Endothelial cell of umbilical vein (primary cell): ENCODE measurements at places on chromosomes 4 and X. TPM values are rescaled to one million over a fixed set of nuclear protein-coding genes. Genes with fewer than 3 reads are reported as not detected.

GRCh38 chrX:19772822-19773628, 114.4 kb downstream of the SH3KBP1 start:
- DNase-seq: peak; percentile 4

DNA sequence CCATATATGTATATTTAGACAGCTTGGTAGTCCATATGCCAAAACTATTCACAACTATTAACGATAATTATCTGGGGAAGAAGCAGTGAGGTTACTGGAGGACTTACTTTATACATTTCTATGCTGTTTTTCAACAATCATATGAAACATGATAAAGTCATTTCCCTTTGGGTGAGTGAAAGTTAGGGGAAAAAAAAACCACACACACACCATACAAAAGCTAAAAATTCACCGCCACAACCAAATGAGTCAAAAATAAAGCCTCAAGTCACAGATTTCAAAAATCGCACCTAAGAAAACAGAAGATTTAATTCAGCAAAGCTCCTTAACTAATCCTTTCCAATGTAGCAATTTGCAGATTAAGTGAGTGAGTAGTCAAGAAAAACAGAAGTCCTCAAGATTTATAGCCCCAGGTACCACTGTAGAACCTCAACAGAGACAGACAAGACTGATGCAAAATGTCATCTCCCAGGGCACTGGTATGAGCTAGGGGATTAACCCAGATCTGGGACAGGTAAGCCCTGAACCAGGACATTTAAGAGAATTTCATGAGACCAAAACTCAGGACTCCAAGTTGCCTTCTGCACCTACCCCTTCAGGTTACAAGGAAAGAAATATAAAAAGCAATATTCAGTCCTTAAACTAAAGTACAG, 35.1 kb downstream of the SYTL4 start:
- no peak for DNase-seq

DNA sequence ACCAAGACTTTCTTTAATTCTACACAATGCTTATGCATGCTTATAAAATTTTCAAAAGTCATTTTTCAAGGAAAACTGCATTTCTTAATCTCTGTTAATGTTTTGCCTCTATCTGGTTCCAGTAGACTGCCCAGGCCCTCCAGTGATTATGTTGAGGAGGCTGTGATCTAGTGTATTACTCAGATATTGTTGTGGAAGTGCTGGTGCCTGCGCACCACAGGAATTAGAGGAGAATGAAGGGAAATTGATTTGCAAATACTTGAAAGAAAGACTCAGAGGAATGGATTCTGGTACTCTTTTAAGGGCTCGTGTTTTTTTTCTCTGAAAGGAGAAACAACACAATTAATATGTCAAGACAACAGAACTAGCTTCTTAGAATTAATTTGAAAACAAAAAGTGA, 1015.1 kb downstream of the RPA4 start:
- peak; percentile 31 for DNase-seq

DNA sequence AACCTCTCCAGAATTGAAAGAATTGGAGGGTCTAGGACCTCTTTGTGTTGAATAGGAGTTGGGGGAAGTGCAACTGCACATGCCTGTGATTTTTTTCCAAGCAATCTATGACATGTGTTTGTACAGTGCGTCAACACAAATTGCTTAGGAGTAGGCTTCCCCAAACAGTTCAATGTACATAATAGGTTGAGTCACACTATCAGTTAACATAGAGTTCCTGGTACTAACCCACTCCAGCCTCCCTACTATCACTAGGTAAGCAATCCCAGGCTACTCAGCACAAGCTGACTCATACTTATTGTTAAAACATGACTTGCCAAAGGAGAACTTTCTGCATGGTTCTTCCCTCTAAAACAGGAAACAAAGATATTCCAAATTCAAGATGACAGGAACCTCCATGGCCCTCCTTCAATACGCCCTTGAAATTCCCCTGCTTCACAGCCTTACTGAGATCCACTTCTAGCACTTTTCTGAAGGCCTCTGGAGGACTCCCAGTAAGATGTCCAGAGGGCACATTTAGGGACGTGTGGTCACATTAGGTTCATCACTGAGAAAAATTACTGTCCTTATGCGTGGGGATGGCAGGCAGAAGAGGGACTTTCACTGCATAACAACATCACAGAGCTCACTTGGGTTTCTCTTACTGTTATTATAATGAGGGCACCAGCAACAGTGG, 8.4 kb upstream of the VSIG1 start:
- DNase-seq: peak; percentile 88

DNA sequence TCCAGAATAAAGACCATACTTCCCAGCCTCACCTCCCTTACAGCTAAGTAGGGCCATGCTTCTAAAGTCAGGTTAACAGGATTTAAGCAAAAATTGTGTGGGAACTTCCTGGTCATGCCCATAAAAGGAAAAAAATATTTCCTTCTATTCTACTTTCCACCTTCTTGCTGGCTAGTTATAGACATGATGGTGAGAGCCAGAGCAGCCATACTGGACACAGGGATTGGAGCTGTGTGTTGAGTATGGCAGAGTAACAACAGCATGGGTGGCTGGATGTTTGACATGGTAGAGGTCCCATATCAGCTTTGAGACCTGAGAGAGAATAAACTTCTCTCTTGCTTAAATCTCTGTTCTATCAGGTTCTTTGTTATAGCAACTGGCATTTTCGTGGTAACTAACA, 15.1 kb upstream of the CBR4 start:
- DNase-seq: no peak

- DNase-seq: no peak
These were observed 1720.2 kb downstream of the PCDH7 start for GRCh38 chr4:32440391-32440790.

- DNase-seq: peak; percentile 56
These were observed 7.0 kb upstream of the TXK start for GRCh38 chr4:48141048-48141447.

- no peak for DNase-seq
These were observed 249.1 kb upstream of the FAM47A start for GRCh38 chrX:34381241-34381640.

DNA sequence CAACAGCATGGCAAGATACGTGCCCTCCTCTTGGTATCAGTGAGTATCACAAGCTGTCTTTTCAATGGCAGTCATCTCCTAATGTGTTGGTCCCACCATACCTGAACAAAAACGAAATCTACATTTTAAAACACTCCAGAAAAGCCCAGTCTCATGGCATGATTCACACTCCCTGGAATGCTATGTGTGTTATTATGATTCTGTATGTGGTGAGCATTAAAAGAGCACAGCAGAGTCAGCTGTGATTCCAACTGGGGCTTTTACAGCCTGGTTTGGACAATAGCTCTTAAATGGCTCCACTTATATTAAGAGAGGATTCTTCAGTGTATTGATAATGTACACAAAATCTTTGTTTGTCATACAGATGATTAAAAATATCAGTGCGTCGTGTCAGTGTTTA, 274.1 kb upstream of the GK2 start:
- no peak for DNase-seq

DNA sequence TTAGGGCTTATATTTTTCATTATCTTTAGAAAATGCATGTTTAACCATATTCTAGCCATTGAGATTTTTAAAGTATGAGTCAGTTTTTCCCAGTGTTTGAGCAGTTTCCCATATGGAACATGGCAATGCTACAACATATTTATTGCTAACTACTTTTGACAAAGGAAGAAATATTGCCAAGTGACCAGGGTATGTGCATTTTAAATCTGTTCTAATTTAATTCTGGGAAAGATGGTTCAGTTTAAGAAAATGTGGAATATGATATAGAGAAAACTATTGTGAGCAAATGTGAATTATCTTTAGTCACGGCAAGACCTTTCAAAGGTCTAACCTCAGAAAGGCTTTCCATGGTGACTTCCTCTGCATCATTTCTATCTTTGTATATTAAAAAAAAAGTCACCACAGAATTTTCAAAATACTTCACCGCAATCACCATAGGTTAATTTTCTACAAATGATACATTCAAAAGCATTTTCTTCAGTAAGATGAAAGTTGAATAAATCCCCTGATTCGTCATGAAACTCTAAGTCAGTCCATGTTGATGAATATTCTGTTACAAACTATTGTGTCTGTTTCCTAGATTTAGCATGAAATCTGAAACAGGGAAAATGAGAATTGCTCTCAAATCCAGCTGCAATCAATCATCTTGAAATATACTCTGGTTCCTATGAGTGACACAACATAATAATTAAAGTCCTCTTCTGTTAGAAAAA, 2349.0 kb upstream of the TENM3 start:
- DNase-seq: no peak

GRCh38 chr4:3475041-3475712, 12.1 kb downstream of the DOK7 start:
- no peak for DNase-seq

DNA sequence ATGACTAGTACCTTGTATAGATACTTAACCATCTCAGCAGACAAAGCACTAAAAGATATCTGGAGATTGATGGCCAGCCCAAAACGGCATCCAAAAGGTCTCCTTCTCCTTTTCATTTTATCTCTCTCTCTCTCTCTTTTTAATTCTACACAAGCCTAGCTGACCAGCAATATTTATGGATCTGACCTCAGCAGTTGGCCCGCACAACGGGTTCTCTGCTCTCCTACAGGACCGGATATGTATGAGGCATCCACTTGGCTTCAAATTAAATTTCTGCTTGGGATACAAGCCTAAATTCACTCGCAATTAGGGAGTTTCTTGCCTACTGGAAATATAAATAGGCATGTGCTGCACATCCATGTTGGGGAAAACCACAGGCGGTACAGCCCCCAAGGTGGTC, 22.5 kb upstream of the CT55 start:
- no peak for DNase-seq

DNA sequence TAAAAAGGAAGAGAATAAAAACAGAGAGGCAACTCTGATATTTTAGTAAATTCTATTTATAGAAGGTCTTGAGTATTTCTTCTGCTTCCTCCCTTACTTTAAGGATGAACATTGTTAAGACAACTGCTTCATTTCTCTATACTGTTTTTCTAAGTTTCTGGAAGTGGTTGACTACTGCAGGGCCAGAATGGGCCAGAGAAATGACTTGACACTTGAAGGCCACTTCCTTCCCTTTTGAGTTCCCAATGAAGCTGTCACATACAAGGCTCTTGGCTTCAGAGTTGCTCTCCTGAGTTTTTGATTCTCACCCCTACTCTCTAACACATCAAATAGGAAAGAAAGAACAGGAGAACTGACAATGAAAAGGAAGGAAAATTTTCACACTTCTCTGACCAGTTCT, 37.6 kb downstream of the PKD2 start:
- DNase-seq: no peak

DNA sequence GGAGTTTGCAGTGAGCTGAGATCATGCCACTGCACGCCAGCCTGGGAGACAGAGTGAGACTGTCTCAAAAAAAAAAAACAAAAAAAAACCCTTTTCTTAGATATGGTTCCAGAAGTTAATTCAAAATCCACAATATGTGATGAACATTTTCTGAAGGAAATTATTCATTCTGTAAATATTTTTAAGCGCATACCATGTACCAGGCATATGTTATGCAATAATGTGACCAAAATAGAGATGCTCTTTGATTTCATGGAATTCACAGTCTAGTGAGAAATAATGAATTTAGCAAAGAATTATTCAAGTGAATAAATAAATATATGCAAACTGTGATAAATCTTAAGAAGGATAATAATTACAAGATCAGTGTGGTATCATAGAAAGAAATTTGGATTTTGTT, 174.7 kb downstream of the GC start:
- no peak for DNase-seq

DNA sequence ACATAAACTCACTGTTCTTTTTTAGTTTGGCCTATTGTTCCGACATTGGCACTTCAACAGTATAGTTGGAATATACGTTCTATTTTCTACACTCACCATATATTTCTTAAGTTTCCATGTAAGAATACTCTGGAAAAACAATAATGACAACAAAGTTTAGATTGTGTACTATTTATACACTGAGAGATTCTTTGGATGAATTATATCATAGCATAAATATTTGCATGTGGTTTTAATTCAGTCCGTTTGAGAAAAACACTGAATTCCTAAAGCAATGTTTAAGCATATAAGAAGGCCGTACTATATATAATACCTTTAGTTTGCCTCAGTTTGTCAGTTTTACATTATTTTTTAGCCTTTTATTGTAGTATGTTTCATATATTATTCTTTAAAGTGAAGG, 82.4 kb downstream of the RAP1GDS1 start:
- no peak for DNase-seq

DNA sequence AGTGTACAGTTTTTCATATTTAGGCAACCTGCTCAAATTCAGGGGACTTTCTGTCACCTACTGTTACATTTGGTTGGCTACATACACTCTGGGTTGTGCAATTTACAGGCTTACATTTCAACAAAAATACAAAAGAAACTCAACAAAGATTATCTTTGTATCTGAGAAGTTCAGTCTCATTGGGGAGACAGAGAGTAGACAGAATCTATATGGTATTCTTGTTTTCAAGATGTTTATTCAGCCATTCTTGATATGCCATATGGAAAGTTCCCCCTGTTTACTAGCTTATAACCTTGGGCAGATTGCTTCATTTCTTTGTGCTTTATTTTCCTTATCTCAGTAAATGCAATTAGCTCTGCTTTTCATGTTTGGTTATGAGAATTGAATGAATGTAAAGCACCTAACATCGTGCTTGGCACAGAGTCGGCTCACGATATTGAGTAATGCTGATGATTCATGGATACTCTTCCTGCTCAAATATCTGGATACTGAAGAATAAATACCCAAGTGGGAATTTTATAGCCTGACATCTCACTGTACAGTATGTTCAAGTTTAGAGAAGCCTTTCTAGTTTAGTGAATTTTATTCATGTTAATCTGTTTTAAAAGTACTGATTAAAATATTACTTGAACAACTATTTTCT, 96.5 kb upstream of the PACRGL start:
- DNase-seq: peak; percentile 86

GRCh38 chr4:58560736-58561135, 1450.6 kb upstream of the IGFBP7 start:
- no peak for DNase-seq

DNA sequence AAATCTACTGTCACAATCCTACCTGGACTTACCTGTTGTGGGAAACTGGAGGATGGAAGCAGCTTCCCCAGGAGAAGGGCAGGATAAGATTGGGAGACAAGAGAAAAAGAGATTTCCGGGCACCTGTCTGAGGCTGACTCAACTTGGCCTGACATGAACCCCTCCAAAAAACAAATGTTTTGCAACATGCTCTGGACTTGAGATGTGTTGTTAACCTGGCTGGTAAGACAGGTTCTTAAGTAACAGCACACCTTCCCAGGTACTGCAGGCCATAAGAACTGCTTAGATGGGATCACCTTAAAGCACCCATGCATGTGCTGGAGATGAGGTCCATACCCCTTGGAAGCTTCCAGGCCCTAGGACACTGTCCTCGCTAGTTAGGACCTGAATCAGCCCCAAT, 4.4 kb upstream of the SMIM43 start:
- DNase-seq: no peak

- no peak for DNase-seq
These were observed 5.8 kb downstream of the VMA21 start for GRCh38 chrX:151402719-151403390.

- no peak for DNase-seq
These were observed 45.1 kb upstream of the HSD17B10 start for GRCh38 chrX:53479301-53479700.

GRCh38 chrX:68498044-68498507, 775 bp upstream of the YIPF6 start:
- no peak for DNase-seq

Gene SYTL5
- polyA plus RNA-seq: 0.01 and 0.02 TPM in 2 replicates

Gene SSX3
- polyA plus RNA-seq: not detected in 2 replicates

Gene RAB40AL
- polyA plus RNA-seq: 0.68 and 1.1 TPM in 2 replicates

Gene ASB5
- polyA plus RNA-seq: not detected in 2 replicates

Gene CYBB
- not detected in 2 replicates for polyA plus RNA-seq

Gene UGT2B17
- polyA plus RNA-seq: not detected in 2 replicates

Gene CC2D2A
- polyA plus RNA-seq: 10.2 and 10.6 TPM in 2 replicates

Gene SYN1
- not detected in 2 replicates for polyA plus RNA-seq

Gene OCIAD2
- 119 and 136 TPM in 2 replicates for polyA plus RNA-seq

Gene LONRF3
- 4.1 and 4.4 TPM in 2 replicates for polyA plus RNA-seq

Gene CPE
- 2.2 and 2.7 TPM in 2 replicates for polyA plus RNA-seq
